ENCODE measurements at places on chromosomes 13 and 19. TPM values are rescaled to one million over a fixed set of nuclear protein-coding genes. Genes with fewer than 3 reads are reported as not detected.

Gene FREM2
- 0.40 TPM for total RNA-seq

Gene ISYNA1
- total RNA-seq, result 8.5 TPM

DNA sequence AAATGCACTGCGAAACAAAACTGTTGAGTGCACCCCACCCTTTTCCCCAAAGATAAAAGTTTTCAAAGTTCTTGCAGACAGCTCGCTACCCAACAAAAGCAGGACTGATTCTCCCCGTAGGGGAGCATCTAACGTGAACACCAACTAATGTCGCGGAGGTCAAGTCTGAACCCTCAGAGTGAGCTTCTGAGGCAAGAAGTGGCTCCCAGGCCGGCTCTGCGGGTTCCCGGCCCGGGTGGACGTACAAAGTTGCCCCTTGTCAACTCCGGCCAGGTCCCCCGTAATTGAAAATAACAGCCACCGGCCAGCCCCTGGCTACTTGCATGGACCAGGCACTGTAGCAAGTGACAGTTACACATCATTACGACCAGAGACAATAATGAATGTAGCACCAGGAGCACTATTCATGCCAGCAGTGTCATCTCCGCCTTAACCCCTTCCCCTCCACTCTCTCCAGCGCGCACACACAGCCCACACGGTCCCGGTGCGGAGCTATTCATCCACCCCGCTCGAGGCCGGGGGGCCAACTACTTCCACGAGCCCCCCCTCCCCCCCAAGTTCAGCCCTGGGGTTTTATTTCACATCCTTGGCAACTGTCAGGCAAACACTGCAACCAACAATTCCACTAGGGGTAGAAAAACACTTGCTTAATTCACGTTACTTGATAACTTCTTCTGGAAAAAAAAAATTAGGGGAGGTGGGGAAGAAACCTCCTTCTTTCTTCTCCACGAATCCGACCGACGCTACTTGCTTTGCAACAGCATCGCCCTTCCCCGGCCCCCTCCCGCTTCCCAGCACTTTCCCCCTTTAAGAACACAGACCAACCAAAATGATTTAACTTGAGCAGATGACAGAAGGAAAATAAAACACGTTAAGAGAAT lies 1.2 kb downstream of the KLF12 start:
- ATAC-seq, result no peak

GRCh38 chr13:55652657-55653056 lies 1488.1 kb upstream of the PRR20A start:
- ATAC-seq, result no peak

DNA sequence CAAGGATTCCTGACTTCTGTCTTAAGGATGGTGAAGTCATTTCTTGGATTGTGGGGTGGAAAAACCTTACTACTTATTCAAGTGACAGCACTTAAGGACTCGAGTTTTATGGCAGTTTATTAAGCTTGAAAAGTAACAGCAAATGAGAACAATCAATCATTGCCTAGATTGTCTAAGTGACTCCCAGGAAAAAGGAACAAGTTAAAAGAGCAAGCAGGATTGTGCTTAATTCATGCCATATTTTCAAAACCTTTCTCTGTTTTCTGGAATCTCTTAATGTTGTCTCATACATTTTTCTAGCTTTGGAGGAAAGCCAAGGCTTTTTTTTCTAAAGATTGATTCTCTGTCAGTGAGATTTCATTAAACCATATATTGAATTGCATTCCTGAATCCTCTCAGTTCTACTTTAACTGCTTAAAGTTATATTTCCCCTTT lies 236.2 kb upstream of the HTR2A start:
- no peak for ATAC-seq

- ATAC-seq, result no peak
These were observed 87.8 kb downstream of the IPO5 start for GRCh38 chr13:98041081-98041820.

All from esophagus mucosa (tissue), 1 donor.